ENCODE measurements at places on chromosomes 16 and 17.

GRCh38 chr16:89971495-89972243 is 23.1 kb downstream of the DEF8 start:
- DNase-seq: no peak

GRCh38 chr16:89197633-89198416 is 2.5 kb downstream of the SLC22A31 start:
- DNase-seq: no peak

- DNase-seq: no peak
These were observed 80.9 kb downstream of the SPACA3 start for GRCh38 chr17:33072421-33073161.

GRCh38 chr17:31815212-31815730 is 43.8 kb downstream of the COPRS start:
- no peak for DNase-seq

- DNase-seq: no peak
These were observed 28.1 kb downstream of the ERCC4 start for GRCh38 chr16:13948086-13948485.
